ENCODE measurements at places on chromosomes 1 and 21.

GRCh38 chr1:233679030-233679429 lies 65.1 kb downstream of the KCNK1 start:
- no peak for DNase-seq

DNA sequence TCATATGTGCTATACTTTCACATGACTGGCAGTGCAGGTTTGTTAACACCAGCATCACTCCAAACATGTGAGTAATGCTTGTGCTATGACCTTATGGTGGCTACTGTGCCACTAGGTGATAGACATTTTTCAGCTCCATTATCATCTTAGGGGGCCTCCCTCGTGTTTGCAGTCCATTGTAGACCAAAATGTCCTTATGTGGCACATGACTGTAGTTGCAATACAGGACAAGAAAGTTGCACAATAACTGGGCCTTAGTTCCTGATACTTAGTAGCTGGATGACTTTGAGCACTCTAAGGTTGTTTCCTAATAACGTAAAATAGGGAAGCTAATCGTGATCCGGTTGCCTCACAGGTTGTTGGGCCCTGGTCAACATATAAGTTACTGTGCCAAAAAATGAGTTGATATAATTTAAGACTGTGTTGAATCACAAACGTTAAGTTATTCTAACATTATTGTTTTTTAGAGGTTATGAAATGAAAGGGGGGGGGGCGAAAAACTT lies 511 bp upstream of the SNX27 start:
- no peak for DNase-seq

GRCh38 chr1:193472838-193473398 lies 286.5 kb upstream of the B3GALT2 start:
- DNase-seq, result no peak

DNA sequence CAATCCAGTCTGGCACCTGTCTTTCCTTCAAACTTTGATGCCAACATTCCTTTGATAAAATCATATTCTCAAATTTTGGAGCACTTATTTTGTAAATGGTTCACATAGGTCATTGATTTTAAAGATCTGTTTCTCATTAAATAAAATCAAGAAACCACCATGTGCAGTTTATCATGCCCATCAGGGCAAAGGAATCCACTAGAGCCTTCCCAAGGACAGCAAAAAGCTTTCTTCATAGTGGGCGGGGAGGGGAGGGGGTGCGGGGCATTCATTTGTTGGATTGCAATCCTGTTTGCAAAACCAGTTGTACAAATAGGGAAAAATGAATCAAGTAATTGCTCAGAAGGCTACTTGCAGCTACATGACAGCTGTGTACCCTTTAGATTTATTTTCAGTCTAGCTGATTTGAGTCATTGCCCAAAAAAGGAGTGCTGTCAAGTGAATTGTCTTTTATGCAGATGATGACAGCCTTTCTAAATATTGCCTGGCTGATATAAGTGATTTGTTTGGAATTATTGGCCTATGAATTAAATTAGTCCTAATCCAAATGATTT lies 23.0 kb downstream of the LRRC8B start:
- no peak for DNase-seq

DNA sequence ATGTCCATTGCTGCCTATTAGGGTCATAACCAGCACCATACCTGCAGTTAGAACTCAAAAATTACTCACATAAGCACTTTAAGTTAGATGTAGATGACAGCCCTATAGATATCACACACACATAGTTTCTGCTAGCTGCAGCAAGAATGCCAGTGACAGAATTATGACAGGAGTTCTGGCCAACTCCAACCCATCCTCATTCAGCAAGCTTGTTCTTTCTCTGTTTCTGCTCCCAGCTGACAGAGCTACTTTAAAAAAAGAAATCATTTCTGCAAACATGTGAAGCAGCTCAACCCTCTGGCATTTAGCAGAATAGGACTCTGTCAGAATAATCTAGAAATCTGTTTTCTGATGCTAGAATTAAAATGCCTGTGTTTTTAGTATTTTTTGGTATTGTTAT lies 23.8 kb upstream of the OTUD7B start:
- DNase-seq, result no peak

DNA sequence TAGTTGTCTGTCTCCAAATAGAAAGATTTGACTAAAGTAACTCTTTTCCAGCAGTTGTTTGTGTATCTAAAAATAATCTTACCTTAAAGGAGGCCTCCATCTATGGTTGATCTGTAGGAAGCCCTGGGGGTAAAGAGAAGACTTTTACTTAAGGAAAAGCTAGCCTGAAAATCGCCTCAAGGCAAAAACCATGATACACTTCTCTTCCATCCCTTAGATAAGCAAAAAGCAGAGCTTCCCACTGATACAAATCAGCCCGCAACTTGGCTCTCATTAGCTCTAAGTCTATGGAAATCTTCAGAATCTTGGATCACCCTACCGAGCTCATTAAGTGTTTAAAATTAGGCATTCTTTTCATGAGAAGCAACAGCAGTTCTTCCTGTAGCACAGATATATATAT lies 576.9 kb upstream of the PTBP2 start:
- no peak for DNase-seq

- DNase-seq, result no peak
Measured at GRCh38 chr21:44291078-44291935, 5.6 kb downstream of the AIRE start.

DNA sequence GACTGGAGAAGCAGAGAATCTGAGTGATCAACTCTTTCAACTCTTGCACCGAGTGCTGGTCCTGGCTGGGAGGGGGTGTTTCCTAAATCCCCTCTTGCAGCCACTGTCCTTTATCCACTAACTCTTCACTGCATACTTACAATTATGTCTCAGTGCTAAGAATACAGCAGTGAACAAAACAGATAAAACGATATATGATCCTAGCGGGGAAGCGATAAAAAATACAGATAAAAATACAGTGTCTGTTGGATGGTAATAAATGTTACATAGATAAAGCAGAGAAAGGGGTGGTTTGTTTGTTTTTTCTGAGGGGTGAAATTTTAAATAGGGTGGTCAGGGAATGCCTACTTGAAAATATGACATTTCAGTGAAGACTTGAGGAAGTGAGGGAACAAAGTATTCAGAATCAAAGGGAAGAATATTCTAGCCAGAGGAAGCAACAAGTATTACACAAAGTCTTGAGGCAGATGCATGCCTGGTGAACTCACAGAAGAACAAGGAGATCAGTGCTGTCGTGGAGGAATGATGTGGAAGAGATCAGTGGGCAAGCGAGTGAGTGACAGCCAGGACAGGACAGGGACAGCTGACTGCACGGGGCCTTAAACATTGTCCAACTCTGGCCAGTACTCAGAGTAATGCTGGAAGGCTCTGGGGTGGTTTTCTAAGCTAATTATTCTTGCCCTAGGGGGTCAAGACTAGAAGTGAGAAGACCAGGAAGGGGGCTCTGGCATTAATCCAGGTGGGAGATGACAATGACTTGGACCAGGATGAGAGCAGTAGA lies 110.0 kb downstream of the APP start:
- DNase-seq, result no peak

DNA sequence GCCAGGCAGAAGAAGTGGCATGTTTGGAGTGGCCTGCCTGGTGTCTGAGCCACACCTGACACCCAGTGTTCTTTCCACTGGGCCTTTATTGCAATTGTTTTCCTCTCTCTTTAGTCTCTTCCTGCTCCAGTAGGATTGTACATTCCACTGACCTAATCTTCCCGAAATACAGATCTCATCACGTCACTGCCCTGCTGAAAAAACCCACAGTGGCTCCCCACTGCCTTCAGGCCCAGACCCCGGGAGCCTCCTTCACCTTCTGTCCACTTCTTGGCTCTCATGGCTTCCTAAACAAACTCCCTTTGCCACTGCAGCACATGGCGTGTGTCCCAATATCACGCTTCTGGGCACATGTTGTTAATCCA lies 25.3 kb upstream of the ATP5PO start:
- DNase-seq, result no peak

- DNase-seq, result no peak
Measured at GRCh38 chr1:89201106-89201794, 2.5 kb upstream of the GBP4 start.

GRCh38 chr1:96487971-96488370 lies 233.6 kb upstream of the PTBP2 start:
- DNase-seq, result no peak

GRCh38 chr1:50109647-50110075 lies 941 bp downstream of the ELAVL4 start:
- no peak for DNase-seq

GRCh38 chr1:84379917-84380180 lies 18.4 kb upstream of the DNASE2B start:
- no peak for DNase-seq

- no peak for DNase-seq
Measured at GRCh38 chr21:36729310-36729970, 30.5 kb downstream of the SIM2 start.

DNA sequence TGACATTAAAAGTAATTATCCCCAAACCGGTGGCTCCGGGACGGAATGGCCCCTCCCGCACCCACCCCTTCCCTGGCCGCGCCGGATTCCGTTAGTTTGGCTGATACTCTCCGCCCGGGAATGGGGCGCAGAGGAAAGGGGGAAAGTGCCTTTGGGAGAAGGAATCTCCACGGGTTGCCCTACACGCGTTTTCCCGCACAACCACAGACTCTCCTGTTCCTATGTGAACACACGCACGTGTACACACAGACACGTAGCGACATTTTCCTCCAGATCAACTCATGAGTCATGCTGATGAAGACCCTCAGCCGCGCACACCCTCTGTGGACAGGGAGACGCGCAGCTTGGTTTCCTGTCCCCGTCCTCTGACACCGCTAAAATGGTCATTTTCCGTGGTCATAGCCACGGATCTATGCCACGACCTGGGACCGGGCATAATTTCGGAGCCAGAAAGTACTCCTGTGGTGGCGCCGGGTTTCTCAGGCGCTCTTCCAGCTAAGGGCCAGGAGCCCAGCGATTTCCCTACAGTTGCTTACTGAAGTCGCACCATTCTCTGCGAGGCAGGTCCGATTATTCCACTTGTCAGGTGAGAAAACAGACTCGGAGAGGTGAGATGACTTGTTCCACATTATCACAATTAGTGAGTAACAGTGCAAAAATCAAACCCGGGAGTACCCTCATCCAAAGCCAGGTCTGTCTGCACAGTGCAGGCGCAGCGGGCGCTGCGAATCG lies 4.0 kb upstream of the DMRTA2 start:
- DNase-seq, result no peak

GRCh38 chr1:202205523-202206190 lies 12.1 kb downstream of the LGR6 start:
- DNase-seq, result no peak

GRCh38 chr1:41868241-41868998 lies 50.3 kb downstream of the HIVEP3 start:
- no peak for DNase-seq

DNA sequence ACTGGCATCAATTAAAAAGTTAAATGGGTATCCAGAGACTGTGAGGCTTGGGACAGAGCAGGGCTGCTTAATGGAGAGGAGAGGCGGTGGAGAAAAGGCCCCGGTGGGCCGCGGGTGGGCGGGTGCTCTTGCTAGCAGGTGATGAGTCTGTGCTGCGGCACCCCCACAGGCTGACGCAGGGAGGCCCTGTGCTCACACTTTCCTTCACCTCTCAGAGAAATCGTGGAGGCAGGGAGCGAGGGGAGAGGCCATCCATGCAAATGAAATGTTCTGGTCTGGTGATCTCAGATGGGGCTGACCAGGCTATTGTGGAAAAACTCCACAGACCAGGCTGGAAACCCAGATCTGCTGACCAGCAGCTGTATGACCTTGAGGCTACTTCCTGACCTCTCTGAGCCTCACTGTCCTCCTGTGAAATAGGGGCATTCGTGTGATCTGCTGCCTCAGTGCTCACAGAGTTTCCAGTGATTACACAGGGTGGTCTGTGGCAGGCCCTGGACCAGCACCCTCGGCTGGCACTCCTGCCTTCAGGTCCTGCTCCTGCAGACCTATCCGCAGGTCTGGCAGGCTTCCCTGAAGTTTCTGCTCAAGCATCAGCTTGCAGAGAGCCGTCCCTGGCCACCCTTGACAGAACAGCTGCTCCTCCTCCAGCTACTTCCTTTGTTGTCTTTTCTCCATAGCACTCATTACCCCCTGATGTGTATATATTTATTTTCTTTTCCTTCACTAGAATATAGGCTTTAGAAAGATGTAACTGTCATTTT lies 89.2 kb downstream of the BEND5 start:
- no peak for DNase-seq

DNA sequence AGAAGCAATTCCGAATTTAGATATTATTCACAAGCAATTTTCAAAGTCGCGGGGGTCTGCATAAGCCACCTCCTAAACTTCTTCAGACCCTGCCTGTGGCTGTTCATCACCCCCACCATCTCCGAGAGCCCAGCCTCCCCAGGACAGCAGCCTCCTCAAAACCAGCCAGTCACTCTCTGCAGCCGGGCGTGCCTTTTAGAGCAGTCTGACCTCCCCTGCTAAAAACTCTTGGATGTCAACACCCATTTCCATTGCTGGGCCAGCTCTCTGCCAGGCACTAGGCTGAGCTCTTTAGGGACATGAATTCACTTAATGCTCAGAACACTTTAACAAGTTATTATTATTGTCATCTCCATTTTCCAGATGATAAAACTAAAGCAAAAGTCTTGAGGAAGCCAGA lies 11.7 kb downstream of the ADPRS start:
- no peak for DNase-seq

DNA sequence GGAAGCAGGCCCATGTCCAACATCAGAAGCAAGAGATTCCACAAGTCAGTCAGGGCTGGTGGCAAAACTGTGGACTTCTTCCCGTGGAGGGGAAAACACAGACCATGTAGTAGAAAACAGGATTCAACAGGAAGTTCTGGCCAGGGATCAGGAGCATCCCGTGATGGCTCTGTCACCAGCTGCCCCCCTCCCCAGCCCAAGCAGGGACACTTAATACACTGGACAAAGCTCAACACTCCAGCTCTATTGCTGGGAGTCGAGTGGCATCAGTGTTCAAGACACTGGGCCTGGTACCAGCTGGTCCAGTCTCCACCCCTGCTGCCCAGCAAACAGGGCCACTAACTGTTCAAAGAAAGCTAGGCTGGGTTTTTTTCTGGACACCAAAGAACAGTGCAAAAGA lies 3.7 kb downstream of the SLC45A3 start:
- no peak for DNase-seq

DNA sequence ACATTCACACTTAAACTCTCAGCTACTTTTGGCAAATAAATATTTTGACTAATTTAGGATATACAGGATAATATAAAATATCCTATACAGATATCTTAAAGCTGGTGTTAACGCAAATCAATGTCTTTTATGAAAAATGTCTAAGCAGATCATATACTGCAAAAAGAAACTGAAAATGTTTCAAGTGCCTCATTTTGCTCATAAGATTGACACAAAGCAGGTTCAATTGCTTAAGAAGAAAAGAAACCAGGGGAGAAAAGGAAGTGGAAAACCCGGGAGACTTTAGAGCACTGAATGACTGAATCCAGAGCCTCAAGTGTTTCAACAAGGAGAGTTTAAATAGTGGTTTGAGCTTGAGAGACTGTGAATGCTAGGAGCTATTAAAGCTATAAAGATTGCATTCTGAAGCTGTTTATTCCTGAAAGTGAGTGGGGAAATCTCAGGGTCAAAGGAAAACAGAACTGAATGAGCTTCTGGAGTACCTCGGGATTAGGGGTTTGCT lies 1943.0 kb downstream of the MRPL39 start:
- no peak for DNase-seq

DNA sequence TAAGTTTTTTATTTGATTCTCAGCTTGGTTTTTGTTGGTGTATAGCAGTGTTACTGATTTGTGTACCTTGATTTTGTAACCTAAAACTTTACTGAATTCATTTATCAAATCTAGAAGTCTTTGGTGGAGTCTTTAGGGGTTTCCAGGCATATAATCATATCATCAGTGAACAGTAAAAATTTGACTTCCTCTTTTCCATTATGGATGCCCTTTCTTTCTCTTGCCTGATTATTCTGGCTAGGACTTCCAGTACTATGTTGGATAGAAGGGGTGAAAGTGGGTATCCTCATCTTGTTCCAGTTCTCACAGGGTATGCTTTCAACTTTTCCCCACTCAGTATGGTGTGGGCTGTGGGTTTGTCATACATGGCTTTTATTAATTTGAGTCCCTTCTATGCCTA lies 23.6 kb upstream of the MAB21L3 start:
- DNase-seq, result no peak
